ENCODE measurements at places on chromosomes 5 and 9. TPM values are rescaled to one million over a fixed set of nuclear protein-coding genes. Genes with fewer than 3 reads are reported as not detected.

The SLC25A2 gene
- total RNA-seq: 1.4 TPM

The CPEB4 gene
- 42.2 TPM for total RNA-seq

The SLC34A3 gene
- not detected for total RNA-seq

The CNTNAP3B gene
- 20.4 TPM for total RNA-seq

GRCh38 chr9:27085456-27085855 is 23.6 kb upstream of the TEK start:
- no peak for DNase-seq

DNA sequence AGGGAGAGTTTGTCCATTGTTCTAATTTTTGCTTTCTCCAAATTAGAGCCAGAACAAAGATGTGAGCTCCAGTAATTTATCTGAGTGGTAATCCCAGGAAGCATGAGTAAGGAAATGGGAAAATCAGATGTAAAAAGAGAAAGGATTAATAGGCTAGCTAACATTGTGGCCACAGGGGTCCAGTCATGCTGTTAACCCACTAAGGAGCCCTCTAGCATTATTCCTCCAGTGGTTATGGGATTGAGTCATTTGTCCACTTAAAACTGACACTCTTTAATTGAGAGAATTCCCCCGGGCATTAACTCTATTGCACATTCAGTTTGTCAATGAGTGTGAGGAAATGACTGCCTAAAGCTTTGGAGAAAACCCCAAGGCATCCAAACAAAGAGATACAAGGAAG is 700.3 kb upstream of the TYRP1 start:
- DNase-seq: no peak

- peak; percentile 72 for DNase-seq
Measured at GRCh38 chr5:150112201-150113046, 26.1 kb upstream of the CSF1R start.

DNA sequence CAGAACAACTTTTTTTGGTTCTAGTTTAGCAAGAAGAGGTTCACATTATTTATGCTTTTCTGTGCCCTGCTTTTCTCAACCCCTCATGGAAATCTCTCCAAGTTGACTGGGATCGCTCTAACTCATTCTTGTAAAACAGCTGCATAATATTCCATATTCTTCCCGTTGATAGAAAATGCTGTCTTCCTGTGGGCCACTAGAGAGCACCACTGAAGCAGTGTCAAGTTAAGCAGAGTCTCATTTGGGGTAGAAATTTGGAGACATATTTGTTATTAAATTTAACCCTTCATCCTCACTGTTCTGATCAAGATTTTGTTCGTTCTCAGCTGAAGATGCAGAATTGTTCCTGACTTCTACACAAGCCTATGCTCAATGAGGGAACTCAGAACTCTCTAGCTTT is 140.1 kb downstream of the CEMIP2 start:
- no peak for DNase-seq

GRCh38 chr5:127136908-127137307 is 63.6 kb upstream of the C5orf63 start:
- DNase-seq: no peak

The SOHLH1 gene
- total RNA-seq: not detected

DNA sequence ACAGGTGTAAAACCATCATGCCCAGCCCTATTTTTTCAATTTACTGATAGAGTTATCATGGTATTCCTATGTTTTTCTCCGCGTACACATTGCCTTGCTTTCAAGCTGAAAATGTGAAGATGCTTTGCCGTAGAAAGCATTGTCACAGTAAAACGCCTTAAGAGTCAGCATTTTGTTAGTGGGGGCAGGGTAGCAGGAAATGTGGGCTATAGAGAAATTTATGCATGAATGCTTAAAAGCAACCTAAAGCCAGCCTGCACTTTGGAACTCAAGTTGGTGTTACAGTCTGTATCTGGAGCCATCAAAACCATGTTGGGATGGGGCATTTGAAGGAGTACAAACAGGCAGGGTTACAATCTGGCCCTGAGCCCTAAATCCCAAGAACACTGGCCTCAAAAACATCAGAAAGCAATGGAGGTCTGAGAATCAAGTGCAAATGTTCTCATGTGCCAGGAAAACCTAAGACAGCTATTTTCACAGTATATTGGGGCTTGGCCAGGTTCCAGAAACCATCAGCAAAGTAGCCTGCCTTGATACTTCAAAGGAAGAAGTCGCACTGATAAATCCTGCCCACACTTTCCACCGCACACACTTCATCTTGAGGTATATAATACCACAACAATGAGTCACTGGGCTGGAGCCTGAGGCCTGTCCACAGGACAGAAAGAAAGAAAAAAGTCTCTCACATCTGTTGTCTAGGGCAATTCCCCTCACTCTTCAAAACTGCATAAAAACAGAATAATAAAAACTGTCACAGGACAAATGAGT is 313.8 kb downstream of the ENC1 start:
- DNase-seq: no peak

DNA sequence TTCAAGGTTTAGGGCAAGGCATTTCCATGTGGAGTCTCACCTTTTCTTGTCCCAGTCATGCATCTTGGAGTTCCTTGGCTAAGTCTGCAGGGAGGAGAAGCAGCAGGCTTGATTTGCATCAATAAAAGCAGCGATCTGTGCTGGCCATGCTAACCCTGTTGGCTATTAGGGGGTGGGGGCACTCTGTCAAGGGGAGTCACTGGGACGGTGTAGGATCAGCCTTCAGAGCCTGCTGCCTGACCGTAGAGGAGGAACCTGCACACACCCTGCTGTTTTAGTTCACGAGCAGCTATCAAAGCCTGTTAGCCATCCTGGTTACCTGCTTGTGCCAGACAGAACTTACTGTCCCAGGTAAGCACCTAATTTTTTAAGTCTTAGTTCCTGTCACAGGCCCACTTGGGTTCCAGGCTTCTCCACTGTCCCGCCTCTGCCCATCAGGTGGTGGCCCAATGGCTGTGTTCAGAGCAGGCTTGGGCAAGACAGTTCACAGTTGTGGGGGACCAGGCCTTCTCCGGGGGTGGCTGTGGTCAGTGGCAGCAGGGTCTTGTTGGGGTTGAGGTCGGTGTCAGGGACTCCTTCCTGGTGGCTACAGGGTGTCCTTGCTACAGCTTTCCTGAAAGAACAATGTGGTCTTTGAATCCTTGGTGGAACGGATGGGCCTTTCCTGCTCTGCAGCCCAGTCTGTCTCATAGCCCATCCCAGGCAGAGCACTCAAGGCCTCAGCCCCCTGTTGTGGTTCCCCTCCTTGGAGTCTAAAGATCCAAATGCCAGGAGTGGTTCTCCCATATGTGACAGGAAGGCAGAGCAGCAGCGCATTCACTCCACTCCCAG is 43.7 kb downstream of the SECISBP2 start:
- peak; percentile 28 for DNase-seq

DNA sequence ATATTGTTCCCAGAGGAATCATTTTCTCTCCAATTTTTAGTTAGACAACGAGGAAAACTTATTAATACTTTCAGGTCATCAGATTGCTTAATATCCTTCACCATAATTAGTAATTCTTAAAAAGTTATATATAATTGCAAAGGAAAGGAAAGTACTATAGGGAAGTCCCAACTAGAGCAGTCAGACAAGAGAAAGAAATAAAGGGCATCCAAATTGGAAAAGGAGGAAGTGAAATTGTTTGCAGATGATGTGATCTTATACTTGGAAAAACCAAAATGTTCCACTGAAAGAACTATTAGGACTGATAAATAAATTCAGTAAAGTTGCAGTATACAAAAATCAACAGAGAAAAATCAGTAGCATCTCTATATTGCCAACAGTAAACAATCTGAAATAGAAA is 223.5 kb upstream of the MEF2C start:
- DNase-seq: no peak

The PRXL2C gene
- total RNA-seq: 21.0 TPM
